ENCODE measurements at places on chromosomes 5 and 9.

DNA sequence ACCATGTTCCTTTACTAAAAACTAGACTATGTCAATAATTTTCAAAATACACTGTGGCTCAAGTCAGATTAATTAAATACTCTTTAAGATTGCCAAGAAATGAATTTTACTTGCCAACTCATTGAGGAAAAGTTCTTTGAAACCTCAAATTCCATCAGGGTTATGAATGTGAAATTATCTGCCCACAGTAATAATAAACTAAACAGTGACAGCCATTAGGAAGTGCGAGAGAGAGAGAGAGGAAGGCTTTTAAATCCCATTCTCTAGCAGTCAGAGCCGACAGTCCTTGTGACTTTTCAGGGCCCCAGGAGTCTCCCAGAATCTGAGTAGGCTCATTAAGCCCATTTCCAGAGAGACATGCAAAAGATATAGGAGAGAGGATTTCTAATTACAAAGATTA is 236.1 kb downstream of the MARCHF11 start:
- no peak for DNase-seq

GRCh38 chr5:180600554-180601041 is 9.3 kb upstream of the SCGB3A1 start:
- no peak for DNase-seq

GRCh38 chr9:98187926-98188325 is 4.5 kb downstream of the CORO2A start:
- no peak for DNase-seq

GRCh38 chr5:129496864-129497595 is 36.9 kb downstream of the ADAMTS19 start:
- DNase-seq, result no peak

DNA sequence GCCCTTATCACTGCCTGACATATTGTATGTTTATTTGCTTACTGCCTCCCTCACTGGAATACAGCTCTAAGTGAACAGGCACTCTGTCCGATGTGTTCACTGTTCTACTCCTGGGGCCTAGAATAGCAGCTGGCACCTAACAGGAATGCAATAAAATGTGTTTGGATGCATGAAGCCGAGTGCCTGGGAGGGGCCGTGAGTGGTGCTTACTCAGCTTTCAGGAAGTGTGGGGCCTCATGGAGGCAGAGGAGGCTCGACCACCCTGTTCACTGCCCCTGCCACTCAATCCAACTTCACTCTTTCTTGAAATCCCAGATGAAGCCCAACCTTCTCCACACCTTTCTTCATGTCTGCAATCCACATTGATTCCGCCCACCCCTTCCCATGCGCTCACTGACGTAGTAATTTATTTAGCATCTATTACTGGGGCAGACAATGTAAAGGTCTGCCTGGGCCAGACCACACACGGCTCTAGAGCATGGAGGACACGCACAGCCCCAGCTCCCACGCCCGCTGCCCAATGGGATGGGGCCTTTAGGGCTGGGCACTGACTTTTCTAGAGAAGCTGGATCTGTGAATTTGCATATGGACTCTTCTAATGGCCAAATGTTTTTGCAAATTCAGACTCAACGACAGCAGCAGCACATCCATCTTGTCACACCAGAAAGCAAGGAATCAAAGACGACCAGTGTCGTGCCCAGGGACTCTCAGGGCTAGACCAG is 21.3 kb downstream of the TBC1D9B start:
- DNase-seq, result no peak

DNA sequence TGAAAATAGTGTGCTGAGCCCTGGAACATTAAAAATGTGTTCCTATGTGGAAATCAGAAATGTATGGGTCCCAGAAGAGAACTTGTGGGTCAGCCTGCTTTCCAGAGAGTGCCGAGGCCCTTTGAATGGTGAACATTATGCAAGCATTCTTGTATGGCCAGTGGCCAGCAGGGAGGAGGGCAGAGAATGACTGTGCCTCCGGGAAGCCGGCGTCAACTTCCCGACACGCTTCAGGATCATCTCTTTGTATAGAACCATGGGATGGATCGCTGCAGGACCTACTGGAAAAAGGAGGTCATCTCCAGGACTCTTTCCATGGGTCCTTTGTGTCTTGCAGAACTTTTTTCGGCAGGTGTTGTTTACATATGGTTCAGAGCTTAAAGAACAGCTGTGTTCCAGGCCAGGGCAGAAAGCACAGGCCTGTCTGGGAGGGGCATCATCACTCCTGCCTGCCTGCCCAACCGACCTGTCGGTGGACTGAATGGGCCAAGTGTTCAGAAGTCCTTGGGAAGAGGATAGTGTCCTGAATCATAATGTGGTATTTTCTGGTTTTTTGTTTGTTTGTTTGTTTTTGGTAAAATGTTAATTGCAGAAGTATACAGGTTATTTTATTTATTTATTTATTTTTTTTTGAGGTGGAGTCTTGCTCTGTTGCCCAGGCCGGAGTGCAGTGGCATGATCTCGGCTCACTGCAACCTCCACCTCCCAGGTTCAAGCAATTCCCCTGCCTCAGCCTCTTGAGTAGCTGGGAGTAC is 9.0 kb downstream of the PRRC2B start:
- DNase-seq, result no peak

DNA sequence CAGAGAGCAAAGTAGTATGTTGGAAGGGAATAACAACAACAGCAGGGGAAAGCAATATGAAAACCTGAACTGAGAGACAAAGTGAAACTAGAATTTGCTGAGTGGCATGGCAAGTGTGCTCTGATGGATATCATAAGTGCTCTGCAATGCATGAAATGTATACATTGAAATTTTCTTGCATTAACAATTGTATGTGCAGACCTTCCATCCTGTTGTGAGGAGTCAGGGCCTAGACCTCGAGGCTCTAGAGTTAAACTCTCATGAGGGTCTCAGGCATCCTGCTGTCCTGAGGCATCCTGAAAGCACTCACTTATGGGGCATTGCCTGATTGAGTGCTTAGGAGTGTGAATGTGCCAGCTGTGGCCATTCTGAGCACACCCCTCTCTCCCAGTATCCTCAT is 1.1 kb downstream of the ECM2 start:
- DNase-seq, result no peak

DNA sequence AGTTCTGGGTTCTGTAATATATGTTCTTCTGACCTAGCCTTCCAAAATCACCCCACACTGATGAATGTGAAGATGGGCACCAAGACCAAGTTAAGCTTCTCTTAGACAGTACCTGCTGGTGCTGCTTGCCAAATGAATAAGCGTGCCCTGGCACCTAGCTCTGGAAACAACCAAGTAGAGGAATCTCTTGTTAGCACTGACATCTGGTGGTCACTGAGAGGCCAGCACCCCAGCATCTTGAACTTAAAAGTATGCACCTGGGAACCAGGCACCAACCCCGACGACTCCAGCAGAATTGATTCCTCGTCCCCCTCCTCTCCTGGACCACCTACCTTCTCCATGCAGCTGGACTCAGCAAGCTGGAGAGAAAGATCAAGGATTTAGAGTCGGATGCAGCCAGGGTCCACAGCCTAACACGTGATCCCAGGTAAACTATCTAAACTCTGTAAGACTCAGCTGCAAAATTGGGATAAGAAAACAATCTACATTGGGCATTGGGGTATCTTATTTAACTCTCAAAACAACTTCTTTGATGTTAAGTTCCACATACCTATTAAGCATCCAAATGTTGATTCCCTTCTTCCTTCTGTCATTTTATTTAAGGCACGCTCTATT is 89.8 kb downstream of the SLC1A3 start:
- peak; percentile 8 for DNase-seq

DNA sequence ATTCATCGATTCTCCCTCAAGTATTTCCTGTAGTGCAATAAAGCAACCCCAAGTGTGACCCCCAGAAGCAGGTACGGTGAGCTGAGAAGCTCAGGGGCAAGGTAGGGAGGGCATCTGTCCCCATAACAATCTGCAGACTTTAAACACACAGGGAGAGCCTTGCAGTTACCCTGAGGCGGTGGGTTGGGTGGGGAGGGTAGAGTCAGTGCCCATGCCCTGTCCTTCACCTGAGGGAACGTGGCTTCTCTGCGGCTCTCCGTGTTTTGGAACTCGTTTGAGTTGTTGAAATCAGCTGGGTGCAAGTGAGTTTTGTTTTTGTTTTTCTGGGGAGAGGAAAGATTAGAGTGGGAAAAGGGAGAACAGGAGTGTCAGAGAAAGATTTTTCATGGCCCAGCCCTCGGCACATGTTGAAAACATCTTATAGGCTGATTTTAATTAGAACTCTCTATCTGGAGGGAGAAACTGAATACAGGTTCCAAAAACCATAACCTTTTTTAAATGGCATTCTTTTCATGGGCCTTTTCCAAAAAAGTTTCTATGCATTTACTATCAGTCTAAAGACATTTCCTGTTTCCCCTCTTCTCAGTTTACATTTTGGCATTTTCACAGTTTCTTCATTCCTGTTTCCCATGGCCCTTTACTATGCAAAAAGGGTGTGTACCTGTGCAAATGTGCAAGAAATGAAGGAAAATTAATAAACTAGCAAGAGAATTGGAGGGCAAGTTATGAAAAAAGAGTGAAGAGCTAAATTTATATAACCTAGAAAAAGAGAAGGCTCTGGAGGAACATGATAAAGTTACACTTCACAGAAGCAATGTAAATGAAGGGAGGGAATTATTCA is 266.5 kb upstream of the VLDLR start:
- DNase-seq, result no peak

- DNase-seq, result no peak
These were observed 34.7 kb downstream of the LMNB1 start for GRCh38 chr5:126811515-126812198.

DNA sequence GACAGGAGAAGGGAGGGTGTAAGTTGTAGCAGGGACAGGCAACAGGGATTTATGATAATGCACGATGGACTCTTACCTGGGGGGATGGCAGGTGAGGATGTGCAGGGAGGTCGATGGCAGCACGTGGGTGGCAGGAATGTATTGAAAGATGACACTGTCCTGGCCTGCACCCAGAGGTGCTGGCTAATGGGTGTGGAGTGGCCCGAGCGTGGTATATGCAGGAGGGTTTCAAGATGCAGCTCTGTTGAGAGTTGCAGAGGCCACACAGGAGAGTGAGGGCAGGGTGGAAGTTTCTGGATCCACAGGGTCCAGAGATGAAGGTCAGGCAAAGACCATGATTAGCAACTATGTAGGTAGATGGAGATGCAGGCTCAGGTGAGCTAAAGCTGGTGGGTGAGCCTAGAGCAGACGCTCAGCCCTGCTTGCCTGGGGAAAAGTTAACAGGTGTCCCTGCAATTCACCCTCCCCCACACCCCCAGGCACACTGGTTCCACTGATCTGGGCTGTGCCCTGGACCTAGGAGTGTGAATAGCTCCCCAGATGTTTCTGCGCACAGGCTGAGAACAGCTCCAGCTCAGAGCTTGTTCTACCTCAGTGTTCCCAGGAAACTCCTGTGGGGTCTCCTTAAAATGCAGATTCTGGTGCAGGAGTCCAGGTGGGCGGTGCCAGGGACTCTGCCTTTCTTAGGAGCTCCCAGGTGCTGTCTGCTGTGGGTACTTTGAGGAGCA is 21.5 kb upstream of the S1PR3 start:
- DNase-seq, result no peak

DNA sequence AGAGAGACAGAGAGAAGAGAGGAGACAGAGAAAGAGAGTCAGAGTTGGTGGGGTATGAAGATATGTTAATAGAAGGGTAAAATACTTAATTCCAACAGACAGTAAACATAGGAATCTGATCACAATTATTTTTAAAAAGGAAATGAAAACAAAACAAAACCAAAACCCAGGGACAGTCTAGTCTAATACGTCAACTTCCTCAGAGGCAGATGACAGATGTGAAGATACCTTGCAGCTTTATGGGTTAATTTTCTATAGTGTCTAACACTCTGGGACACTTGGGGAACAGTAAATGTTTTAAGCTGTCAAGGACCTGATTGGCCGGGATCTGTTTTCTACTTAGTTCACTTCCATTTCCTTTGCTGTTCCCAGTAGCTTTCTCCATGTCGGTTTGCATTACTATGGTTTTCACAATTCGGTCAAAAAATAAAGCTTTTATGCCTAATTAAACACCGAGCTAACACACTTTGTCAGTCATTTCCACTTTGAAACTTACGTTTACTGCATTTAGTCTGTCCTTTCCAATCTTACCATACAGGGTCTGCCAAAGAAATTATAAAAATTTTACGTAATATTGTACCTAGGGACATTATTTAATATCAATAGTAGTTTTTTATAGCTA is 216.5 kb downstream of the MCTP1 start:
- DNase-seq, result no peak

DNA sequence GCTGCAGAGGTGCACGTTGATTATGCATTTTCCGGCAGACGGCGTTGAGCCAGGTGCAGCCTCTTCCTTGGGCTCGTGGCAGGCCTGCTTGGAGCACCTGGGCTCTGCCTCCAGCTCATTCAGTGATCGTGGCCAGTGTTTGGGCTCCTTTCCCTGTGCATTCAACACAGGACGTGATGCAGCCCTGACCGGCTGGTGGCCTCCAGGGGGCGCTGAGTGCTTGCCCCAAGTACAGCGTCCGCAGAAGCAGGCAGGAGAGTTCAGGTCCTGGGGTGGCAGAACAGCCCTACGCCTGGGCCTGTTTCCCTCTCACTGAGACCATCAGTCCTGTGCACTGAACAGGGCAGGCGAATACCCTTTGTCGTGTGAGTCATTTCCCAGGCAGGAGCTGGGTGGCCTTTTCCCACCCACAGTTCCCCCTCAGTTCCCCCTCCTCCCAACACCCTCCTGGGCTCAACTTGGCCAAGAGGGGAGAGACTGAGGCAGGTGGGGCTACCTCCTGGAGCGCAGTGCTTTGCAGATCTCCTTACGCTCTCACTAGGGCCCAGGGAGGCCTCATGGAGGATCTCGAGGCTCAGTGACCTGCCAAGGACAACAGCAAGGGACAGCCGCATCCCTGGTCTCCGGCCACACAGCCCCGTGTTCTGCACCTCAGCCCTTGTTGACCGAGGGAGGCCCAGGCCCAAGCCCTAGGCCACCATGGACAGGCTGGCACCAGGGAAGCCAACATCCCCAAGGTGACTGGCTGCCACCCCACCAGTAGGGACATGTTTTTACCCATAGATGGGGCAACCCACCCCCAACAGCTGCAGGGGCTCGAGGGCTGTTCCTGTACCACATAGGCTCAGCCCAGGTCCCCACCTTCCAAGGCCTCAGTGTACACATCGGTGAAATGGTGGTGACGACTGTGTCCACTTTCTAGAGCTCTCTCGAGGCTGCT is 52.9 kb downstream of the LRSAM1 start:
- peak; percentile 67 for DNase-seq

- no peak for DNase-seq
These were observed 32.1 kb upstream of the FCN1 start for GRCh38 chr9:134949681-134950385.

DNA sequence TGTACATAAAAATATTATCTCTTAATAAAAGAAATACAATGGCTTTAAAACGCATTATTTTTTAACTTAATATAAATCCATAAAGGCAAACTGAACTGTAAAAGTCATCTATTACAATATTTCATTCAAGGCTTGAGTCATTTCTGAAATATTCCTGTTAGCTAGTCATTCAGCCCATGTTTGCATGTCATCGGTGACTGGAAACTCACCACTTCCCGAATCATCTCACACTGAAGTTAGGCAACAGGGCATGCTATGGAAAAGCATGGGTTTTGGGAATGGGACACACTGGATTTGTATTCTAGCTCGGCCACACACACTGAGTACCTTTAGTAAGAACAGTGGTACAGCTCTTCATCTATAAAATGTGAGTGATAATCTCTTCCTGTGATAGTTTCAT is 691.1 kb upstream of the C9orf72 start:
- DNase-seq, result no peak

Measured in NCI-H1694 treated with DMSO at 0.1 percent for 48 hours (cell line).